CD8-positive, alpha-beta memory T cell (primary cell): ENCODE measurements at places on chromosomes 3 and 15. TPM values are rescaled to one million over a fixed set of nuclear protein-coding genes. Genes with fewer than 3 reads are reported as not detected.

The IL17RD gene
- not detected for polyA plus RNA-seq

The CLDN18 gene
- polyA plus RNA-seq, result not detected

The SAMD7 gene
- polyA plus RNA-seq, result not detected

The ZDHHC19 gene
- not detected for polyA plus RNA-seq

The EBLN2 gene
- polyA plus RNA-seq, result 0.76 TPM

The CACNA2D2 gene
- 2.6 TPM for polyA plus RNA-seq

The PEX5L gene
- polyA plus RNA-seq, result 0.15 TPM

The MYRIP gene
- polyA plus RNA-seq, result not detected

The GOLGA8K gene
- polyA plus RNA-seq, result not detected

The AADAC gene
- not detected for polyA plus RNA-seq

The CLDN16 gene
- not detected for polyA plus RNA-seq

DNA sequence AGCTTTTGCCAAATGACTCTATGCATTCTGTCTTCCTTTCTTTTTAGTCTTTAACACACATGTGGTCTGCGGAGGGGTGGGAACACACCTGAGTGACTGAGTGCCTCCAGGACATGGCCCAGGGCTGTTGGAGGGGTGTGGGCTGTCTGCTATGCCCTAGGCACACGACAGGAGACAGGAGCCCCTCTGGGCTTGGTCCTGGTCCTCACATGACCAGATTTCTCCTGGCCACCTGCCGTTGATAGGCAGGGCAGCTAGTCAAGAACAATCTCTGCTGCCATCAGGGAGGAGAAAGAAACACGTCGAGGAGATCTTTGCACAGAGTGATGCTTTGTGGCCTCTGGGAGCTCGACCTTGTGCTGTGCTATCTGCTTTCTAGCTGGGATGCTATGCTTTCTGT lies 176.6 kb downstream of the KLF13 start:
- no peak for DNase-seq

- no peak for DNase-seq
These were observed 25.3 kb upstream of the TGFBR2 start for GRCh38 chr3:30581067-30581585.

DNA sequence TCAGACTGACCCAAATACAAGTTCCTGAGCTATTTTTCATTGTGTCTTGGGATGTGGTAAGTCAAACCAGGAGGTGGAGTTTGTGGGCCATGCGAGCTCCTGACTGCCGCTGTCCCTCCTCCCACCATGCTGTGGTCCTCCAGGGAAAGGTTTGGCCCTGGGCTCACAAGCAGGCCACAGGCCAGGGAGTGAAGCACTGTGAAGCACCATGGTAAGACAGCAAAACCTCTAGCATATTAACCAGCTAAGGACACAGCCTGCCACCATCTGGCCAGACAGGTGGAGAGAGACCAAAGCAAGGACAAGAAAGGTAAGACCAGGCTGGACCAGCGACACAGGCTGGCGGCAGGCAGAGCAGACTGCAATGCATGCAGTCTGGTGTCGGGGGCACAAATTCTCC lies 15.3 kb downstream of the RAB43 start:
- DNase-seq, result no peak

DNA sequence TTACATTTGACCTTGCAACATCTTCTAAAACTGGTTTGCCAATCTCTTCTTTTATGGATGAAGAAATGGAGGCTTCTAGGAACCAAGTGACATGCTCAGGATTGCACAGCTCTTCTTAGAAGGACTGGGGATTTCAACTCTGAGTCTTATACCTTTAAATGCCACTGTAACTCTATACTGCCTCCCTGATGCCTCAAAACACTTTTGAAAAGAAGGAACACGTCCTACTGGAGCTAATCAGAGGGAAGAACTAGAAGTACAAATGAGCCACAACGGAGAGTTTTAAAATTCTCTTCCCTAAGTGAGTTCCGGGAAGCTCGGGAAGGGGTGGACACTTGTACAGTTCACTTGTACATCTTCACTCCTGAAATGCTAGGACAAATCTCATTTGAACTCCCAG lies 949 bp upstream of the MITF start:
- DNase-seq, result no peak

DNA sequence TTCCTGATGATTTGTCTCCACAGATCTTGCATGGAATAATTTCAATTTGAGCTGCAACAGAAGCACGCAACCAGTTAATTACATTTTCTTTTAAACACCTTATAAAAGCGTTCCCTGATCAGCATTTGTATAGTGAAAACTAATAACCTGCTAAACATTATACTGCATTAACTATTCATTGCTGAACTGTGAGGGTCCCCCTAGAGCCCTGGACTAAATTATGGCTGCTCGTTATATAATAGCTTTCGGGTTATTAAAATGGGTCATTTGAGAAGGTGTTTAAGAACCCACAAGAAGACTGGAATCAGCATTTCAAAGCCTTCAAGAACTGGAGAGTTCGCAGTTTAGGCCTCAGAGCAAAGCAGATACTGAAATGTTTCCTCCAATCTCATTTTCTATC lies 52.9 kb upstream of the ICE2 start:
- DNase-seq, result no peak

DNA sequence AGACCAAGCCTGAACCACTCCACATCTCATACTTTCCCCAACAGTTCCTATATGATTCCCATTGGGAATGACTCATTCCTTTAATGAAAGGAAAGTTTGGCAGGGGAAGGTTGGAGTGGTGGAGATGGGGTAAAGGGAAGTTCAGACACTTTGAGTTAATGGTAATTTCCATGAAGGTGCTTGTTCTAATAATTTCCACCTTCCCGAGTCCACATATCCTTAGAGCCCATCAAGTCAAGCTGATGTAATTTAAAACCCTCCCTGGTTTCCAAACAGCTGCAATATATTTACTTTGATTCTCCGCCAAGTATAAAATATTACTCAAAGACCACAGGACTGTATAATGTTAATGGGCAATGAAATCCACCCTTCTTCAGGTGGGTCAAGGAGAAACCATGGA lies 95.0 kb upstream of the GALNT15 start:
- DNase-seq, result no peak

- DNase-seq, result no peak
These were observed 52.2 kb downstream of the PLXNA1 start for GRCh38 chr3:127034990-127035652.

GRCh38 chr15:98416222-98416855 lies 232.0 kb upstream of the IGF1R start:
- DNase-seq, result no peak

- DNase-seq, result no peak
These were observed 14.3 kb downstream of the PLA2G4B start for GRCh38 chr15:41852736-41853590.

DNA sequence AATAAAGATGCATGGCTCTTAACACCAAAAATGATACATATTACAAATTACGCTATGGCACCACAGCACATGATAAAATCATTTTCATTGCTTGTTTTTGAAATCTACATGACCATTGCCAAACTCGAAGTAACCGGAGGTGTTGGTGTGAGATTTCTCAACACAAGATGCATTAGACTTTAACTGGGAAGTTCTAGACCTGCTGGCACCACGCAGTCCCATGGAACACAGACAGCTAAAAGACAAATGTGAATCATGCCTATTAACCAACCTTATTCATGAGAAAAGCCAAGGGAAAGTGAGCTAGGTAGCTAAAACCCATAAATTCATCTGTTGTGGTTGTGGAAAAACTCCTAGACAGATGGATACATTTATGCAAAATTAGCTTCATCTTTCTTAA lies 595.4 kb downstream of the FOXP1 start:
- DNase-seq, result no peak

- no peak for DNase-seq
These were observed 275.6 kb downstream of the ZNF621 start for GRCh38 chr3:40800343-40800742.

DNA sequence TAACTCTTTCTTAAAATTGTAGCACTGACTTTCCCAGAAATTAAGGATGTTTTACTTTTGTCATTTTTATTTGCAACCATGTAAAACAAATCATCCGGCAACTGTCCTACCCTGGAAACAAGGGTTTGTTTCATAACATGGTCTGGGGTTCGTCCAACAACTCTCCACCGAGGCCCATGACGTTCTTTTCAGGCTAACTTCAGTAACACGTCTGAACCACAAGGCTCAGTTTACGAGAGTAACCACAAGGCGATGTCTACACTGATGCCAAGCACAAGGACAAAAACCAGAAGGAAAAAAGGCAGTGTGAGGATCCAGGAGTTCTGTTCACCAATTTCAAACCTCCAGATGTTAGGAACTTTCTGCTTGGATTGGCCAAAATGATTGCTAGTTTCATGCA lies 546.1 kb downstream of the NTRK3 start:
- no peak for DNase-seq

GRCh38 chr3:76812649-76813242 lies 227.2 kb upstream of the ROBO2 start:
- no peak for DNase-seq

GRCh38 chr3:71584394-71585011 lies 975 bp upstream of the FOXP1 start:
- no peak for DNase-seq

GRCh38 chr15:101613130-101614000 lies 38.8 kb downstream of the TM2D3 start:
- no peak for DNase-seq

- no peak for DNase-seq
These were observed 468.6 kb downstream of the SHQ1 start for GRCh38 chr3:72379500-72380187.

DNA sequence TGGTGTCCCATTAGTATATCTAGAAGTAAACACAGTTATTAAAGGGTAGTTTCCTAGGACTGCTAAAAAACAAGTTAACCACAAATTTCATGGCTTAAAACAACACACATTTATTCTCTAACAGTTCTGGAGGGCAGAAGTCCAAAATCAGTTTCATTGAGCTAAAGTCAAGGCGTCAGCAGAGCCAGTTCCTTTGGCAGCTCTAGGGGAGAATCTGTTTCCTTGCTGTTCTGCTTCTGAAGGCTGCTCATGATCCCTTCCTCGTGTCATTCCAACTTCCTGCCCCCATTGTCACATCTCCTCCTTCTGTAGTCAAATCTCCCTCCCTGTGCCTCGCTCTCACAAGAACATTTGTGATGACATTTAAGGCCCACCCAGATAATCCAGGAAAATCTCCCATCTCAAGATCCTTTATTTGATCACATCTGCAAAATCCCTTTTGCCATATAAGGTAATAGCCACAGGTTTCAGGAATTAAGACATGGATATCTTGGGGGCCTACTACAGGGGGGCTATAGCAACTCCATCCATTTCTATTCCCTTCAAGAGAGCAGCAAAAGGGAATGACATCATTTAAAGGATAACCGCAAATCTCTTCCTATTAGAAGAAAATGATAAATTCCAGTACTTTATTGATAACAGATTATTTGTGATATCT lies 50.1 kb downstream of the GPR176 start:
- DNase-seq, result no peak

DNA sequence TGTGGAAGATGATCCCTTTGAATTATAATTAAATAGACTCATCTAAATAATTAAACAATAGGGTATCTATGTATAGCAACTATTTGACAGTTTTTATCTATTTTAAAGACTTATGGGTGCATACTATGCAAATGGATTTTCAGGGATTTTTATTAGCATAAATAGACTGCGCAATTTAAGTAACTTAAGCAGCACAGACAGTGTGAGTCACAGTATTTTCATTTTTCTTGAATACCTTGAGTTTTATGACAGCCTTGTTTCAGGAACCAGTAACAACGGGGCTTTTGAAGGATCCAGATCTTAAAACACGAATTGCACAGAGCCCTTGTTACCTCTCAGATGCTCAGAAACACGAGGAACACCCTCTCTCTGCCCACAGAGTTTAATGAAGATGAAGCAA lies 175.5 kb upstream of the CD96 start:
- no peak for DNase-seq

DNA sequence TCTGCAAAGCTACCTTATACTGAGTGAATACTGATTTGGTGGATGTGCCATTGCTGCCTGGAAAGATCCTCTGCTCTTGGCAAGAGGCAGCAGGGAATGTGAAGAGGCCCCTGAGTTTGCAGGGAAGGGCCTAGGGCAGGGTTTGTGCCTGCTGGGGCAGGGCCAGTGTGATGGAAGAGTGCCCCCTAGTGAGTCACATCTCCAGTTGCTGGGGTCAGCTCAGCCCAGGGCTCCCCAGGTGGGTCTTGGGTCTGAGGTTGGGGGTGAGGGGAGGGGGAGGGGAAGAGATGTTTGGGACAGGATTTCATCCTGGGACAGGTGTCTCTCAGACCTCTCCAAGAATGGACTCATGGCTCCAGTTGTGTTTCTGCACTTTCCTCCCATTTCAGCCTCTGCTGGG lies 4.1 kb upstream of the AMOTL2 start:
- peak; percentile 17 for DNase-seq

DNA sequence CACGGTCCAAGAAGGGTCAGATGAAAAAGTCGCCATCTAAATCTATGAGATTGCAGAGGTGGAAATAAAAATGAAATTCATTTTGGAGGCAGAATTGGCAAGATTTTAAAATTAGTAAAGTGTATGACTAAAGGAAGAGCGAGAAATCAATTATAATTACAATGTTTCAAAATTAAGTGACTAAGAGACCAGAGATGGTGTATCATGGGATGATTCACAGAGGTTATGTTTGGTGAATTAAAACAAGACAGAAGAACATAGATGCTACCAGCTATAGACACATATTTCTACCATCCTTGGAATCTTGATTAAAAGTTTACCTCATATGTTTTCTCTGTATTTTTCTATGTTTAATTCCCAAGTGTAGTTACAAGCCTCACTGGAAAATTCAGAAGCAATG lies 308.9 kb upstream of the DNAJC19 start:
- no peak for DNase-seq

- DNase-seq, result no peak
These were observed 23.9 kb upstream of the SLC12A8 start for GRCh38 chr3:125236331-125236903.

DNA sequence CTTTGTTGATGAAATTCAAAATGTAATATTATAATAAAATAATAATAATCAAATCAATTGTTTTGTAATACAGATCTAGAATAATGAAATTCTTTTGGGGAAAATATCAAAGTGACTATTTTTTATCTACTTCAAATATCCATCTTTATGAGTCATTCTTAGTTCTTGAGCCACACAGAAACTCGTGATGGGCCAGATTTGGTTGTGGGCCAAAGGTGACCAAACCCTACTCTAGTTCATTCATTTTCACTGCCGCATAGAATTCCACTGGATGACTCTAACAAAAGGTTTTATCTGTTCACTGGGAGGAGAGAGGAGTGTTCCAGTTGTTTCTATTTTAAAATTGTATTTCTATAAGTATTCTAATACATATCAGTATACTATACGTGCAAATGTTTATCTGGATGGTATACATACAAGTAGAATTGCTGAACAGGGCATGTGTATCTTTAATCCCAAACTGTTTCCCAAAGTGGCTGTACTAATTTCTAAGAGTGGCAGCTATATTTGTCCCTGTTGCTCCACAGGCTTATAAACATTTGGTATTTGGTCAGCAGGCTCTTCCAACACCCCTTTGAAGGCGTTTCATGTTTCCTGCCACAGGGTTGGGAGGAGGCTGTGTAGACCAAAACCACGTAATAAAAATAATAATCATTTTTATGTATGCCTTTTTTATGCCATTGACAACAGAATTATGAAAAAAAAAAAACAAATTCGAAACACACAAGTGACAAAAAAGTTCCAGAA lies 7.3 kb upstream of the RTP3 start:
- no peak for DNase-seq
